ENCODE measurements at places on chromosomes 5 and 9.

DNA sequence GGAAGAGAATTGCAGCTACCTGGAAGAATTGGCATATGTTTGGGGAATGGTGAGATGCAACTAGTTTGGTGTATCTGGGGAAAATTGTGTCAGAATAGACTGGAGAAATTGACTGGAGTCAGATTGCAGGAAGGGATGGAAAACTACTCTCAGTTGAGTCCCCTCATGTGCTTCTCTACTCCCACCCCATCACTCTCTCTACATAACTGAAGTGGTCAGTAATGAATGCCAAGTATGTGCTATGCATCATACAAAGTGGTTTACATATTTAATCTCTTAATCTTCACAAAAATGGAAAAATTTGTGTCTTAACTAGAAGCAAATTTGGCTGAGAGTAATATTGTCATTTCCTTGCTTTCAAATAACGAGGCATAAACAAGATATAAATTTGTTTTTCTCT is 146.4 kb upstream of the TNC start:
- DNase-seq, result peak; percentile 52

DNA sequence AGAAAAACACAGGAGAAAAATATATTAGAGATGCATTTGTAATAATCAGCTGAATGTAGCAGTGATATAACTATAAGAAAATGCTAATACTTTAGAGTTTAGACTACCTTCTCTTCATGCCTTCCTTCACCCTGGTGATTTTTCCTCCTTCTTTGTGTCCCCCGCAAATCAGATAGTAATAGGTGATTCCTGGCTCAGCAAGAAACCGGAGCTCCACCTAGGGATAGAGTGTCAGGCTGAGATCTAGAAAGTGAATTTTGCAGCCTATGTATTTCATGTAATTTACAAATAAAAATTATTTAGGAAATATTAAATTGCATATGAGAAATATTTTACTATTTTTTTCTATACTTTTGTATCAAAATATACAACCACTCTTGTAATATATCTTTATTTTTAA is 109.8 kb upstream of the ST8SIA4 start:
- no peak for DNase-seq

DNA sequence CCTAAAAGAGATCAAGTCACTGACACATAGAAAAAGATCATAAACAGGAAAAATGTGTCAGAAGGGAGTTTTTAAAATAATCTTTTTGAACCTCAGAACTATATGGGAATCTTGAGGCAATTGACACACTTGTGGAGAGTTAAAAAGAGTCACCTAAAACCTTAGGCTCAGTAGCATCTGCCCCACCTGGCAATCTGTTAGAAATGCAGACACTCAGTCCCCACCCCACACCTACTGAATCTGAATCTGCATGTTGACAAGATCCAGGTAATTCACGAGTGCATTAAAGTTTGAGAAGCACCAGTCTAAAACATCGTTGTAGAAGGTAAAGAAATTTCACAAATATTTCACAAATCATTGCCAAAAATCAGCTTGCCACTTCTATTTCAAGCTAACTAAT is 388.3 kb downstream of the NR2F1-AS1 start:
- DNase-seq, result no peak

DNA sequence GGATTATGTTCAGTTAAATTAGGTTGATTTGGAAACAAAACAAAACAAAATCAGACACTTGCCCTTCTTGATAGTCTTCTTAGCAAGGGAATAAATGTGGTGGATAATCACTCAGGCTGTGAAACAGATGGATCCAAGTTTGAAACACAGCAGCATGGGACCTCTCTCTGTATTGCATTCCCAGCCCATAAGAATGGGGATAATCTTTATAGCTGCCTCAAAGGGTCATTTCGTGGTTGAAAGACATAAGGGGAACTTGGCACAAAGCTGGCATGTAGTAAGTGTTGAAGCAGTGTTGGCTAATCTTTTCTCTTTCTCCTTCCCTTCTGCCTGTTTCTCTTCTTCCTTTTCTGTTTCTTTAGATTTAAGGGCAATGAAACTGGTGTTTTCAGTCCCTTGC is 333.9 kb upstream of the TLE4 start:
- DNase-seq, result peak; percentile 30

DNA sequence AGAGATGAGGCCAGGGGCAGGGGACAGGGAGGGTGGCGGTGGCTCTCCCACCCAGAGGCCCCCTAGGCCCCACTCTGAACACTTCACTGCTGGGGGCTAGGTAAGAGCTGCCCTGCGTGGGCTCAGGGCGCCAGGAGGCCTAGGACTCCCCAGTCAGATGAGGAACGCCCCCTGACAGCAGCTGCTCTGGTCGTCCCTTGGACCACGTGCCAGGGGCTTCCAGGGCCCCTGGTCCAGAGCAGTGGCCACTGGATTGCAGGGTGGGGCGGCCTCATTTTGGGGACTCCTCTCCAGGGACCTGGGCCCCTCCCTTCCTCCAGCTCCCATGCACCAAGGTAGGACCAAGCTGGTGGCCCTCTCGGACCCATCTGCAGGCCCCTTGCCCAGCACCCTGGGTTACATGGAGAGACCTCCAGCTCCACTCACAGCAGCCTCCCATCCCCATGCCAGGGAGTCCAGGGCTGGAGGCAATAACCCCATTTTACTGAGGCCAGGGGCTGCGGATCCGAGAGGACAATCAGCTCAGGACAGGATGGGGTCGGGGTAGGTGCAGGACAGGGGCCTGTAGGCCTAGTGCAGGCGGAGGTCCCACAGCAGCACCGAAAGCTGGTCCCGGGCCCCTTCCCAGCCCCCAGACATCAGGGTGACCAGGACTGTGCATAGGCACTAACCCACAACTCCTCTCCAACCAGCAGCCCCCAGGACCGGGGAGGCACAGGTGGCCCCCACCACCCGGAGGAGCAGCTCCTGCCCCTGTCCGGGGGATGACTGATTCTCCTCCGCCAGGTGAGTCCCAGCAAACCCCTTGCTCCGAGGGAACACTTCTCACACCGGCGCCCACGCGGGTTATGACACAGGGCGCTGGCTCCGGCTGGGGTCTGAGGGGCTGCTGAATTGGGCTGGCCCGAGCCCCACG is 1.5 kb downstream of the EGFL7 start:
- no peak for DNase-seq

- no peak for DNase-seq
These were observed 4.8 kb upstream of the BTF3 start for GRCh38 chr5:73493421-73493820.

- DNase-seq, result peak; percentile 70
These were observed 122.7 kb upstream of the LPAR1 start for GRCh38 chr9:111161015-111161415.

GRCh38 chr5:137688210-137688840 is 47.6 kb downstream of the KLHL3 start:
- no peak for DNase-seq

GRCh38 chr9:127991757-127992274 is 11.0 kb upstream of the EEIG1 start:
- DNase-seq, result no peak

GRCh38 chr9:71487061-71487460 is 281.3 kb downstream of the CEMIP2 start:
- peak; percentile 11 for DNase-seq

- DNase-seq, result no peak
These were observed 99.4 kb downstream of the INIP start for GRCh38 chr9:112618385-112619009.

DNA sequence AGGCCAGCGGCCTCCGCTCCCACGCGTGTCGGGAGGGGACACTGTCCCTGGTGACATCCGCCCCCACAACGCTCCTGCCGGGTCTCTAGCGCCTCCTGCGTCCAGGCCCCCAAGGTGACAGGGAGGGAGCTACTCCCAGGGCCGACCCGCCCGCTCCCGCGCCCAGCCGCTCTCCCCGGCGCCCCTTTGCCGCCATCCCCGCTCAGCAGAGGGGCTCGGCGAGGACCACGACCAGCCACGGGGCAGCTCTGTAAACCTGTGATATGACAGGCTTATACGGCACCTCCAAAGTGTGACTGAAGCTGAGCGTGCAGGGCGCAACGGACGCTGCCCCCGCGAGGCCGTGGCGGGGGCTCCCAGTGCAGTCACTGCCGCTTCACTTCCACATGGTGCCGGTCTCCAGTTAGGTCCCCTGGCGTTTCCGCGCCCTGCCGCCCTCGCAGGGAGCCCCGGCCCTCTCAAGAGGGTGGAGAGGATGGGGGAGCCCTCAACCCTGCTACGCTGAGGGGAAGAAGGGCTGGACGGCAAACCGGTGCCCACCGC is 978 bp upstream of the ADCY2 start:
- no peak for DNase-seq

DNA sequence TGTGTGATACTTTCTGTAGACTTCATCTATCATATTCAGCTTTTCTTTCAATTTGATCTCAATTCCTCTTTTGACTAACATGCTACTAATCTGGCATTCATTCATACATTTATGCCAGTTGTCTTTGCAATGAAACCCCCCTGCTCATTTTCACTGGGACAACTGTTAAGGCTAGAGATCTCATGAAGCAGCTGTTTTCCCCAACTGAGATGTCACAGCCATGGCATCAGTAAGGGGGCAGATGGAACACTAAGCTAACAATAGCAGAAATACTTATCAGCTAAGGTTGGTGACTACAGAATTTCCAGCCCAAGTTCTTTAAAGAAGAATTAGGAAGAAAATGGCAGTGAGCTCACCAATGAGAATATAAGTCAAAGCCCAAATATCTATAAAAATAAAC is 9.4 kb downstream of the TMED7 start:
- no peak for DNase-seq

DNA sequence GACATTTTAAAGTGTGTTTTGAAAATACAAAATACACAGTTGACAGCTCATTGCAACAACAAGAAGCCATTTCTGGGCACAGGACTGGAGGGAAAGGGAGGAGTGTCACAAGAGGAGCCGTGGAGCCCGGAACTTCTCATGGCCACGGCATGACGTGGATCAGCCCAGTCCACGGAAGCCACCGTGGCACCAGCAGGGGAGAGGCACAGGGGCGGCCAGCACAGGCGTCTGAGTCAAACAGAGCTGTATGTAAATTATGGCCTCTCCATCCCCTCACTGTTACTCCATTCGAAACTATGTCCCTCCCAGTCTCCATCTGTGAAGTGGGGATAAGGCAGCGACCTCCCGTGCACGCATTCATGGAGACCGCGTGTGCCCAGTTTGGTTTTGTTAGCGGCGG is 165.6 kb upstream of the IRX2 start:
- DNase-seq, result no peak

GRCh38 chr5:636951-637350 is 24.8 kb downstream of the CEP72 start:
- no peak for DNase-seq

DNA sequence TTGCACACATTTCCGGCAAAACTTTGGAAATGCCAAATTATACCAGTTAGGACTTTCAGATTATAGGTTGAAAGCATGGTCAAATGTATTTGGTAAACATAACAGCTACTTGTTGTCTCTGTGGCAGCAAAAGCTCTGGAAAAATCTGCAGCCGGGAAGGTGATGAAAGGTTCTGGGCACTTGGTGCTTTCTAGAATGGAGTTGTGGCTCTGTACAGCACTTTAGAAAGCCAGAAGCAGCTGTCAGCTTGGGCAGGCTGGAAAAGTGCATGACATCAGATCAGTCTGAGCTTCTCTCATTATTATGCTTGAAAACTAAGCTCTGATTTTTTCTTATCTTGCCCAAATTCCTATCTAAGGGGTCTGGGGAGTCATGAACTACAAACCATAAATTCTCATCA is 118.6 kb upstream of the MAST4 start:
- no peak for DNase-seq

- no peak for DNase-seq
These were observed 242.2 kb downstream of the SYK start for GRCh38 chr9:91043811-91044175.

- DNase-seq, result peak; percentile 37
These were observed 1.1 kb upstream of the EPB41L4A start for GRCh38 chr5:112419986-112420864.

DNA sequence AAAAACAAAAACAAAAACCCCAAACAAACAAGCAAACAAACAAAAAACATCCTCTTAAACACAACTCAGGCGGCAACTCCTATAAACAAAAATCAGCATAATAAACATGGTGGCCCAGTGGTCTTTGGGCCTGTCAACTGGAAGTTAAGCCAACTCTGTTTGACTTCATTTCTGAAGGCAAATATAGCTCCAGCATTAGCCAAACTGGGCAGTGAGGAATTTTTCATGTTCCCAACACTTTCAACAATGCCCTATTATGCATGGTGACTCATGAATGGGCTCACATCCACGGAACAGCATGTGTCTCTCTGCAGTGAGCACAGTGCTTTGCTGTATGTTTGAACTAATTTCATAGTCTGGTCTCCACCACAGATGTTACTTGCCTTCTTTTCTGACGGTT is 143.9 kb upstream of the STC2 start:
- peak; percentile 93 for DNase-seq

DNA sequence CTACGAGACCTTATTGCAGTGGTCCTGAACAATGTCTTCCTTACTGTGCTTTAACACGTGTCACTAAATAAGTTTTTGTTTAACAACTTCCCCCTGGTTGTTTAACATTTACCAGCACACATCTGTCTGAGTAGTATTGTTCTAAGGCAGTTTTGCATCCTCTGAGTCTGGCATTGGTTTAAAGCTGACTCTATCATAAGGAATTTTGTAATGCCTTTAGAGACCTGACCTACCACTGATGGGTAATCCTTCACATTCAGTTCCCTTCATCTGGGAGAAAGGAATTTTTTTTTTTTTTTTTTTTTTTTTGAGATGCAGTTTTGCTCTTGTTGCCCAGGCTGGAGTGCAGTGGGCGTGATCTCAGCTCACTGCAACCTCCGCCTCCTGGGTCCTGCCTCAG is 20.0 kb upstream of the PCAT7 start:
- DNase-seq, result no peak

GRCh38 chr9:16337322-16338029 is 533.0 kb downstream of the BNC2 start:
- DNase-seq, result peak; percentile 78

DNA sequence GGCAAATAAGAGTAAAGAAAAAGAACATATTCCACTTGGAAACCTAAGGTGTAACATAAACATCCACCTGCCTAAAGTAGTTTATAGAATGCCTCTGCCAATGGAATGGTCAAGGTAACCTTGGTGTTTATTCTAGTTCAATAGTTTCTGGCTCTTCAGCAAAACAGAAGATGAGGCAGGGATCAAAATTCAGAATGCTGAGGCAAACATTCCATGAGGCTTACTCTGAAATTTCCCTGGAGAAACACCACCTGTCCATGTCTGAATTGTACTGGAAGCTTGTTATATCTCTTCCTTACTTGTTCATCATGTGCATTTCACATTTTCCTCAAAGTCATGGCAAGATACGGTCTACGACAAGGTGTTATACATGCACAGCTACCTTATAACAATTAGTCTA is 1862.4 kb upstream of the ACO1 start:
- no peak for DNase-seq

- no peak for DNase-seq
These were observed 97.2 kb downstream of the RALGPS1 start for GRCh38 chr9:127011772-127012171.

- DNase-seq, result no peak
These were observed 21.7 kb downstream of the FEM1C start for GRCh38 chr5:115522832-115523403.

GRCh38 chr5:166991601-166992000 is 1299.8 kb upstream of the WWC1 start:
- DNase-seq, result no peak

DNA sequence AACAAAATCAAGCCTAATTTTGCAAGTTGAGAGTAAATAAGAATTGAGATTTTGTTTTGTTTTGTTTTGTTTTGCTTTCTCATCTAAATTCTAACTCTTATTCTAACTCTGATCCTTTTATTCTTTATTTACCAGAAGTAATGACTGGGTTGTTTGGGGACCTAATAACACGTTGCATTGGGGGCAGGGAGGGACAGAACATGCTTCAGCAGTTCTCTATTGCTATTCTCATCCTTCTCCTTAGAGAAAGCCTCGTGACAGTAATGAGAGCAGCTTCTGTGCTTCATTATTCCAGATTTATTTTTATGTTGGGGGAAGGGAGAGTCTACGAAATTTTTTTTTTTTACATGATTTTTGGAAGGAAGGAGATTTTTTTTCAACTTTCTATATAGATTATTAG is 21.1 kb downstream of the CPEB4 start:
- DNase-seq, result no peak
